ACHN (cell line): ENCODE measurements at places on chromosomes 6 and 20.

DNA sequence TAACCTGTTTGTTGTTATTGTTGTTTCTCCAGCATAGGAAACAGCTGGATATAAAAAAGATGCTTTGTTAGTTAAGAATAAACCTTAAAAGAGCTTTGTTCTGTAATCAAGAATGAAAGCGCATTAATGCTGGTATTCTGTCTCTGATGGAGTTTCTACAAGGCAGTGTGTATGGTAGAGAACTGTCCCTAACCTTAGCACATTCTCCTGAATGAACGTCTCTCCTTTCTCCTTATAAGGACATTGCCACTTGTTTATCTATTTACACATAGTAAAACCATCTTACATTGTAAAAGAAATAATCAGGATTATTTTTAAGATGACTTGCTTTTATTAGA lies 33.8 kb upstream of the LCA5 start:
- no peak for DNase-seq

DNA sequence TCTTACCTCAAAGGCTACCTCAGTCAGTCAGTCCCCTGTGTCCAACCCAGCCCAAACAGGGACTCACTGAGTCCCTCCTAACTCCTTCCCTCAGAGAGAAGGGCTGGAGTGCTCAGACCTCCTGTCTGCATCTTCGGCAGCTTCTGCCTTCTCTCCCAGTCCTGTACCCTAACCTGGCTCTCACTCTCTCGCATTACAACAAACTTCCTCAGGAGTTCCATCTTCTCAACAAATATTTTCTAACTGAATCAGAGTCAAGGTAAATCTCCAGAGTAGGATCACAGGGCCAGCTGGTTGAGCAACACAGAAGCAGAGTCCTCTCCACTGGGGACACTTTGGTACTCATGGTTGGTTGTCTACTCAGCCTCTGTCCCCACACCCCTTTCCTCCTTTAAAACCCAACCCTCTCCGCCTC lies 92.3 kb downstream of the MRPL14 start:
- DNase-seq: no peak

- DNase-seq: no peak
Measured at GRCh38 chr6:31765910-31766794, 3.7 kb downstream of the SAPCD1 start.

DNA sequence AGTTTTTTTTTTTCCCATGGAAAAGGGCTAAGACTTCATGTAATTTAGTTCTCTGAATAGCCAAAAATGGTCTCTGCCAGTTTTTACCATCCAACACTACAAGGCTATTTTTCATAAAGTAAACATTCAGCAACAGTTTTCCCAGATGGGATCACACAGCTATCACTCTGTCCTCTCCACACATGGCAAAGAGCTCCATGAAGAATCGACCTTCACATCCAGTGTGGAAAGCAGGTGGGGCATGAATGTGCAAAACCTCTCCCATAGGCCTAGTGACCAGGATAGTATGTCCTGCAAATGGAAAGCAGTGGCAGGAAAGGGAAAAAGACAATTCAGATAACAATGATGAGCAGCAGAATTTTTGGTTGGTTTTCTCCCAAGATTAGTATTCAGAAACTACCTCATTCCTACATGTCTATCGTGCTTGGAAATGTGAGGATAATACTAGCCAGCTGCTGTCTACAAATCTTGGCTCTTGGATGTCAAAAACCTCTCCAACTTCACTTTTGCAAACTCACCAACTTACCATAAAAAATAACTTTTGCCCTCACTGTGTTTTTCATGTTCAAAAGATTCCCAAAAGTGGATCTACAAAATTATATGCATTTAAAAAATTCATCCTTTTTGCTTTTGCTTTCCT lies 159.7 kb upstream of the MCHR2 start:
- no peak for DNase-seq

DNA sequence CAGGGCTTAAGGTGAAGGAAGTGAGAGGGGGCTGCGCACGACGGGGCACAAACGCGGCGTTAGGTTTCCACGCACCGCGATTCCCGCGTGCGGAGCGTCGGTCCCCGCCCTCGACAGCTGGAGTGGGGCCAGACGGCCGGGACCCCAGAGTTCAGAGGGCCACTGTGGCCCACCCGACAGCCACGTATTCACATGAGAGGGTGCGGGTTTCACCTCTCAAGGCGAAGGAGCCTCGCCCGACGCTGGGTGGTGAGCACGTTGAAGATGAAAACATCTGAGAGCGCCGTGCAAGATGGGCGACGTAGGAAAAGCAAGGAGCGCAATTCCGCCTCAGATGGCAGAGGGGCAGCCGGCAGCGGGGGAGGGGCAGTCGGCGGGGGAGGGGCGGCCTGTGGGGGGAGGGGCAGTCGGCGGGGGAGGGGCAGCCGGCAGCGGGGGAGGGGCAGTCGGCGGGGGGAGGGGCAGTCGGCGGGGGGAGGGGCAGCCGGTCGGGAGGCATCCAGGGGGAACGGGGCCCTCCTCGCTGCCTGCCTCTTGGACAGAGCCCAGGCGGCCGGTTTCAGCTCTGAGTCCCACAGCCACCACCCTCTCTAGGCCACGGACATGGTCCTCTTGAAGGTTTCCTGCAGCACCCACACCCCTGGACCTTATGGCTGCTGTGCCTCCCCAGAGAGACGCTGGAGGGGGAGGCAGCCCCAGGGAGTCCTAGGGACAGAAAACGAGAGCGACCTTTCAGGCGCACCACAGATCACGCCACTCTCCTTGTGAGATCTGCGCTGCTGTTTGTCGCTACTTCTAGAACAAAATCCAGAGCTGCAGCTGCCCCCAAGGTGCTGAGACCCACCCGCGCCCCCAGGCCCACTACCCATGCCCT lies 113.7 kb downstream of the DLL1 start:
- DNase-seq: no peak

- DNase-seq: peak; percentile 30
Measured at GRCh38 chr6:34027445-34027936, 118.4 kb downstream of the GRM4 start.

DNA sequence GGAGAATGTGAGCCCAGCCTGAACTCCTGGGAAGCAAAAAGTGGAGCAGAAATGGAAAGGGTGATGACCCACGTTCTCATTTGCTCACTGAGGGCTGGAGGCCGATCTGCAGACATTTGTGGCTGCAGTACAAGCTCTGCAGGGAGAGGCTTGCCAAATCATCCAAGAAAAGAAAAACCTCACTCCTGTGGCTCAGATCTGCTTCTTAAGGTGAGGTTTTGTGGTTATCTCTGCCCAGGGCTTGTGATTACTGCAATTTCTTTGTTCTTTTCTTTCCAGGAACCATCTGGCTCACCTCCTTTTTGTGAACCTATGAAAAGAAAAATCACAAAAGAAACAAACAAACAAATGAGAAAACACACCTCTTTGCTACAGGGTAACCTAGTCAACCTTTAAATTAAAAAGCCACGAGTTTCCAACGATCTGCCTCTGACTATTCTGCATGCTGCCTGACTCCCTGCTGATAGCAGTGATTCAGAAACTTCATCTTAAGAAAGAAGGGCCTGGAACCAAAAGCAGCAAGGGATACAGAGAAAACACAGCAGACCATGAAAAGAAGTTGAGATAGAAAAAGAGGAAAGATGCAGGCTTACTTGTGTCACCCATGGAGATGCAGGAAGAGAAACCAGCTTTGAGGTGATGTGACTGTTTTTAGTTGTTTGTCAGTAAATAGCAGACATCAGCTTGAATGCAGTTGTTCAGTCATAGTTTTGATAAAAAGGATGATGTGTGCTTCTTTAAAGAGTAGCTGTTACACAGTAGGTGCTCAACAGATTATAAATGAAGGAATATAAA lies 165.1 kb downstream of the LMBRD1 start:
- DNase-seq: no peak

DNA sequence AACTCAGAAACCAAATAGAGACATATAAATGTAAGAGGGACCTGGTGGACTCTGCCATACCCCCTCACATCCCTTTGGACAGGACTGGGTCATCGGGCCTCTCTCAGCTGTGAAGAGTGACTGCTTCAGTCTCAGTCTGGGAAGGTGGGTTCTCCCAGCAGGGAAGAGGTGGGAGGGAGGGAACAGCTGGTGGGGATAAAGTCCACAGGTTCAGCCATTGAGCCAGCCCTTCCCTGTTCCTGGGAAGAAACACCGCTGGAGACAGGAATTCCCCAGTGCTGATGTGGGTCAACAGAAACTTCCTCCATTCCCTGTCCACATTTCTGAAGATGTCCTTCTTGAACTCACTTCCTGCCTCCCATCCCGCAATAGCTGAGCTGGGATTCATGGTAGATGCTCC lies 209.2 kb upstream of the PMEPA1 start:
- no peak for DNase-seq

DNA sequence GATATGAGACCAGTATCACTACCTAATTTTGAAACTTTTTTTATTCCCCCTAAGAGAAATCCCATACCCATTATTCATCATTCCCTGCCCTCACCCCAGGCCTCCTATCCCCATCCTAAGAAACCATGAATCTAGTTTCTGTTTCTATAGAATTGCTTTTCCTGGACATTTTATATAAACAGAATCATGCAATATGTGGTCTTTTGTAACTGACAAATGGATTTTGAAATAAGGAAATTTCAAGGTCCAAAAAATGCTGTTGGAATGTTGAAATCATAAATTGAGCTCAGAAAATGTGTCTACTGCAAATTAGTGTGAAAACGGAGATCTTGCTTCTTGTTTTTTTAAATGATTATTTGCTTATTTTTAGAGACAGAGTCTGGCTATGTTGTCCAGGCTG lies 25.1 kb downstream of the RNF217 start:
- no peak for DNase-seq

DNA sequence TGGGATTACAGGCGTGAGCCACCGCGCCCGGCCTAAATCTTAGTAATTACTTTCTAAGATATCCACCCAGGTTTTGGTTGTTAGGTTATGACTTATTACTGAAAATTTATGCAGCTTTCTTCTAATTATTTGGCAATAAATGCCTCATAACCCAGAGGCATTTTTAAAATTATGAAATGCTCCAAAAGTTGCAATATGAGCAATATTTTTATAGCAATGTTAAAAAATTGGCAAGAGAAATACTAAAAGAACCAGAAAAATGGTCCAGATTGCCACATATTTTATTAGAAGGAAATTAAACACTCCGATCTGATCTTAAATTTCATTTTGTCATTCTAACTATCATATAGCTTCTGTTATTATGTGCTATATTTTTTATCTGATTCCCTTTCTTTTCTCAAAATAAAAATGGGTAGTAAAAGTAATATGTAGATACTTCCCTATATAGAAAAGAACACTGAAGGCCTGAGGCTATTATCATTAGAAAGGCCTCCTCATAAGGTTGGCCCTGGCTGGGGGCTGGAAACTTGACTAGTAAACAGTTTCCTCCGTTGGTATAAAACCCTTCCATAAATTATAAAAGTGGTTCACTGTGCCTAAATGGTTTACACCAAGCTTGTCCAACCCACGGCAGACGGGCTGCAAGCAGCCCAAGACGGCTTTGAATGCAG lies 22.1 kb downstream of the BLOC1S5 start:
- no peak for DNase-seq

DNA sequence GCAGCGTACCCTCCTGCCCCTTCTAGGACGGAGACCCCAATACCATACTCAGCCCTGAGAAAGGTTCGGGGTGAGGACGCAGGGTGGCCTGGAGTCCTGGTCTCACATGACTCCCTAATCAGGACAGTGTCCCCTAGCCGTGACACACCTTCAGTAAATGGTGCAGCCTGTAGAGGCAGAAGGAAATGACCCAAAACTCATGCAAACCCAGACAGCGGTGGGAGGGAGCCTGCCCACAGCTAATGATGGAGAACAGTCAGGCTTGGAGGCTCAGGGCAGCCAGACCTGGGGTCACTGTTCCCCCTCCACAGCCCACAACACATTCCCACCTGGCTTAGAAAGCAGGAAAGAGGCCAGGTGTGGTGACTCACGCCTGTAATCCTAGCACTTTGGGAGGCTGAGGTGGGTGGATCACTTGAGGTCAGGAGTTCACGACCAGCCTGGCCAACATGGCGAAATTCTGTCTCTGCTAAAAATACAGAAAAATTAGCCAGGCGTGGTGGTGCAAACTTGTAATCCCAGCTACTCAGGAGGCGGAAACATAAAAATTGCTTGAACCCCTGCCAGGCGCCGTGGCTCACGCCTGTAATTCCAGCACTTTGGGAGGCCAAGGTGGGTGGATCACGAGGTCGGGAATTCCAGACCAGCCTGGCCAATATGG lies 8.8 kb upstream of the HMGA1 start:
- DNase-seq: no peak

GRCh38 chr20:62025394-62025793 lies 40.3 kb downstream of the TAF4 start:
- no peak for DNase-seq

GRCh38 chr6:150410906-150411305 lies 42.1 kb downstream of the IYD start:
- no peak for DNase-seq

DNA sequence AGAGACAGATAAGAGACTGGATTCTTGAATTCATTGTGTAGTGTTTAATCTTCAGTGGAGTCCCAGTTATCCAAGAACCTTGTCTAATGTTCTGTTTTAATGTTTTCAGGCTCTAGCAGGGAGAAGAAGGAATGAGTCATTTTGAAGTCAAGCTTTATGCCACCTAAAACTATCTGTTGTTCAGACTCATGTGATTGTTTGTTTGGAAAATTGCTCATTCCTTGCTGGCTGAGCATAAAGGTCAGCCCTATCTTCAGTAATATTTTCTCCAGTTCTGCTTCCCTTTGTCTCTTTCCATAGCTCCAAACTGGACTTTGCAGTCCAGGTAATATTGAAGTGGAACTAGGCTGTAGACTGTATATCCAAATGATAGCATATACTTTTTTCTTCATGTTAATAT lies 34.2 kb downstream of the CLVS2 start:
- no peak for DNase-seq

GRCh38 chr20:2133318-2134183 lies 31.9 kb downstream of the STK35 start:
- peak; percentile 31 for DNase-seq

DNA sequence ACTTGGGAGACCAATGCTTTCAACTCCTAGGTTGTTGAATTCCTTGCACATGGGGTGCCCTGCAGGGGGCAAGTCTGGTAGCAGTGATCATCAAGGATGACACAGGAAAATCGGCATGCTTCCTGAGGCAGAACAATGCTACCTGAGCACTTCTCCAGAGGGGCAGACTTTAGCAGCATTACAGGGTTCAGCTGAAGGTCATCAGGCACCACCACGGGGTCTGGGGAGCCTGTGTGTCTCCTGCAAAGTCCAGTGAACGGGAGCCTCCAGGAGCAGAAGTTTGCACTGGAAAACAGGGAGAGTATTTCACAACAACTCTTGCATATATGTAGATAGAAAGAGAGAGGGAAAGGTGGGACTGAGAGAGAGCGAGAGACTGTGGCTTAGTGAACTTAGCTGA lies 10.2 kb downstream of the VSX1 start:
- no peak for DNase-seq

GRCh38 chr20:45017857-45018256 lies 51.5 kb downstream of the STK4 start:
- DNase-seq: no peak
